ENCODE measurements at places on chromosomes 7 and 10.
A peak's percentile ranks its signal among the peaks of the same experiment; 100 is the strongest.

- DNase-seq, result no peak
Observed at GRCh38 chr7:55246171-55246570, 119.0 kb upstream of the LANCL2 start.

GRCh38 chr10:118882741-118883140, 128.0 kb upstream of the CACUL1 start:
- DNase-seq, result no peak

GRCh38 chr10:30387646-30388243, 38.7 kb upstream of the MTPAP start:
- DNase-seq, result no peak

GRCh38 chr7:149205690-149206381, 10.5 kb downstream of the ZNF282 start:
- no peak for DNase-seq

DNA sequence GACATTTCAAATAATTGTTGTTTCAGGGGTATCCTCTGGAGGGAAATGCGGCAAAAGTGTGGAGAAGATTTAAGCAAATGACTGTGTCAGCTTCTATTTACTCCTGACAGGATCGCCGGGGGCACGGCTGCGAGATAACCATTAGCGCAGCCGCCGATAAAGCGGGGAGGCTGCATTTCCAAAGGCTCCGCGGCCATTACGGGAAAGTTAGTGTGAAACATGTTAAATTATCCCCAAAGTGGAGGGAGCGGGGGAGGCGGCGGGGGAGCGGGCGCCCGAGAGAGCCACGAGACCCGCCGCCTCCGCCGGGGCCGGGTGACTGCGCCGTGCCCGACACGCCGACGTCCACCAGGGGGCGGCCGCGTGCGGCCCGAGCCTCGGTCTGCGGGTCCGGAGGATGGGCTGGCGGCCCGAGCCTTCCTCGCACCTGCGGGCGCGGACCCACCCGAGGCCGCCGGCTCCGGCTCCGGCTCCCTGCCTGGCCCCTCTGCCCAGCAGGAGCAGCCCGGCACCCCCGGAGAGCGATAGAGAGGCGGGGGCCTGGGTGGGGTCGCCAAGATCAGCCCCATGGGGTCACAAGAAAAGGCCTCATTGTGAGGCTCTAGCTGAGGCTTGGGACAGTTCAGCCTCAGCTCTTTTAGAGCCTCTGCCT, 74.4 kb upstream of the PAX2 start:
- peak; percentile 45 for DNase-seq

DNA sequence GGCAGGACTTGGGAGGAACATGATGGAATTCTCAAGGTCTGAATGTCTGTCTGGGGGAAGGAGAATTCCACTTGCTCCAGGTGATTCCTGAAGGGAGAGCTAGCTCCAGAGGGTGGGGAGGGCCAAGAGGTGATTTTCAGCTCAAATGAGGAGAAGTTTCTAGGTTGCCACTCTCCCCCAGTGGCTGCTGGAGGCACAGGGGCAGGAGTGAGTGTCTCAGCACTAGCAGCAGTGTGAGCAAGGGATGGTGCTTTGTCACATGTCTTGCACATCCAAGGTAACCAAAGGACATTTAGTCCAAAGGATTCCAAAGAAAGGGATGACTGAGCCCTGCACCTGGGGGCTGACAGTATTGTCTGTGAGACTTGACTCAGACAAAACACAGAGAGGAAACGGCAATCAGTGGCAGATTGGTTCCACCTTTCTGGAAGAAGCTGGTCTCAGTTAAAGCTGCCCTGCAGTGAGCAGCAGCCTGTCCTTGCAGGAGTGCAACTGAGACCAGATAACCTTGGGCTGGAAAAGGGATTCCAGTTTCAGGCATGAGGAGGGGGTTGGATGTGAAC, 51.2 kb upstream of the PCBD1 start:
- no peak for DNase-seq

DNA sequence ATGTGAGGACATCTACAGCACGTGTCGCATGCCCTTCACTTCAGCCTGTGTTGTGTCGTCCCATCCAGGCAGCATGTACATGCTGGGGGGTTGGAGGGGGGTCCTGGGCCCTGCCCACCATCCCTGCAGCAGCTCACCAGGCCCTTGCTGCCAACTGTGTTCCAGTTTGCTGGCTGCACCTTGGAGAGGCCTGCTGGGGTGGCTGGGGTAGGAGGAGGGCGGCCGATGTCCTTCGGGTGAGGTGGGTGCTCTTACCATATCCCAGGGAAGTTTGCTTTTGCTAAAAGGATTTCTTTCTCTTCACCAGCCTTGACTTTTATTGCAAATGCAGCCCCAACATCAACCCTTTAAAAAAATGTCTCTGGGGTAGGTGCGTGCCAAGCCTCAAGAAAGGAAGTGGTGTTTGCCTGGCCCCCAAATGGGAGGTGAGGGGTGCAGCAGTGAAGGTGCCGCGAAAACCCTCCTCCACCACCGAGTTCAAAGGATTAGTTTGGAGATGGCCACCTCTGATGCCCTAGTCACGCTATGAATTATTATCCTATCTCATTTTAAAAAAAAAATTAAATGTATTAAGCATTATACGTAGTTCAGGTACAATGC, 165.8 kb upstream of the KLF6 start:
- DNase-seq, result no peak

- DNase-seq, result no peak
Observed at GRCh38 chr10:72081210-72081609, 7.1 kb downstream of the SPOCK2 start.

DNA sequence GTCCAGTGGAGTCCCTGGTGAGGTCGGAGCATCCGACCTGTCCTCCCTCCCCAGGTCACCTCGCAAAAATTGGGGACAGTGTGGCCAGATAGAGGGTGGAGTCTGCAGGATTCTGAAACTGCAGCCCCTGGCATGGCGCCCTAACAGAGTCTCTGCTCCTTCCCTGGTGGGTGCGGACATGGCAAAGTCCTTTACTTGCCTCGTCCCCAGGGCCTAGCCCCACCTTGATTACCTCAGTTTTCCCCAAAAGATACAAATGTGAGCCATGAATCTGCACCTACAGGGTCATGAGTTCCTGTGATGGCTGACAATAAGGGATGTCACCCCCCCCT, 47.7 kb downstream of the NPVF start:
- no peak for DNase-seq

GRCh38 chr10:97825020-97825760, 24.5 kb upstream of the GOLGA7B start:
- DNase-seq, result no peak

DNA sequence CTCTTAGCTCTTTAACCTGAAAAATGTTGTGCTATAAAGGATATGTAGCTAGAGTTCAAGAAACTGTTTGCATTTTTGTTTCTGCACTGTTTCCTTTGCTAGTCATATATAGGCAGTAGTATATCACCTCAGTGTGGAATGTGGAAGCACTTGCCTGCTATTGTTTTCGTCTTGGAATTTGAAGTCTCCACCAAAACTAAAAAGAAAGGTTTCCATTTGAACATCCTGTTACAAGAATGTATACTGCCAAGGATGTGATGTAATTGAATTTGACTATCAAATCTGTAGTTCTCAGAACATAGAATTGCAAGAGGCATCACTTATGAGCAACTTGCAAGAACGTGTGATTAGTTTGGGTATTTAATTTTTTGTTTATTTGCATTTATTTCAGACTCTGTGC, 51.1 kb upstream of the MEOX2 start:
- no peak for DNase-seq

GRCh38 chr10:123840714-123841113, 50.9 kb downstream of the CPXM2 start:
- DNase-seq, result no peak

DNA sequence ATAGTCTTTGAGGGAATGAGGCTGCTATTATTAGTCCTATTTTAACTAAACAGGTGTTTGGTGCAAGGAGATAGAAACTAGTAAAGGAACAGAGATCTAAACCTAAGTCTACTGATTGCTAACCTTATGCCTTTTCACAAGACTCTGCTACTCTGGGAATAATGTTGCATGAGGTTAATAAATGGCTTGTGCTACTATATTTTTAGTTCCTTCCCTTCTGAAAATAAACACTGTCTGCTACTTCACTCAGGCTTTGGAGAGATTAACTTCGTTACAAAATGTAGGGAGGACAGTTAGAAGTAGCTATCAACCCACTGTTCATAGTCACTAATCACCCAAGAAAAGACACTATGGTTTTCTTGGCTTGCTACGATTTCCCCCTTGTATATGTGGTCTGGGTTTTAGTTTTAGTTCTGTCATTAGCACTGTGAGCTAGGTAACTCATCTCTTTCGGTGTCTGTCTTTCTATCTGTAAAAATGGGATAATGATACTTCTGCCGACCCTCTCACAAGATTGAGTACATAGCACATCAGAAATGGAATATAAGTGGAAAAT, 296.2 kb downstream of the LRRTM3 start:
- DNase-seq, result no peak

DNA sequence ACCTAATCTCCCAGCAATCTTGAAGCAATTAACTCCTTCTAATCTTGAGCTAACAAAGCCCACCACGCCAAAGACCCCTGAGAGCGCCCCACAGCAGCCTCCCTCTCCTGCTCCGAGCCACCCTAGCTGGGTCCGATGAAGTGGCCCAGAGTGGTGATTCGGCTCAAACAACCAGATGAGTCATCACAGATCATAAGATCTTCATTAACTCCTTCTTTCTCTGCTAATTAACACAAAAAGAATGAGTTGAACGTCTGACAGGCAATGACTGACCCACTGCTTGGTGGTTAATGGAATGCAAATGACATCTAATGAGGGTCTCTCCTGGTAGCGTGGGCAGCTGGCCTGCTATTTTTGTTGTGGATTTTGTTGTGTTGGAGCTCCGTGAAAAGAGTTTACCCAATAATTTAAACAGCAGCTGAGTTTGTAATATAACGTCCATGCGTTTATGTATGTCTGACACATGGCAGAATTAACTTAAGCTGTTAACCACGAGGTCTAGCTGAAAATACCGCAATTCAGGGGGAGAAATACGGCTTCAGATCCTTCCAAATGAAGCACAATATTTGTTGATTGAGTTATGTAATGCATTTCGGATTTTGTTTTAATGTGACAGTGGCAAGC, 161.4 kb downstream of the RAB11FIP2 start:
- DNase-seq, result no peak

GRCh38 chr10:35872671-35873070, 230.6 kb upstream of the FZD8 start:
- no peak for DNase-seq

- DNase-seq, result no peak
Observed at GRCh38 chr10:107540981-107541380, 376.5 kb upstream of the SORCS1 start.

GRCh38 chr10:89421018-89421476, 6.7 kb downstream of the IFIT5 start:
- DNase-seq, result no peak

- DNase-seq, result no peak
Observed at GRCh38 chr7:99949645-99950228, 20.3 kb upstream of the GJC3 start.

- DNase-seq, result no peak
Observed at GRCh38 chr10:37684765-37685164, 172.6 kb downstream of the ZNF248 start.

DNA sequence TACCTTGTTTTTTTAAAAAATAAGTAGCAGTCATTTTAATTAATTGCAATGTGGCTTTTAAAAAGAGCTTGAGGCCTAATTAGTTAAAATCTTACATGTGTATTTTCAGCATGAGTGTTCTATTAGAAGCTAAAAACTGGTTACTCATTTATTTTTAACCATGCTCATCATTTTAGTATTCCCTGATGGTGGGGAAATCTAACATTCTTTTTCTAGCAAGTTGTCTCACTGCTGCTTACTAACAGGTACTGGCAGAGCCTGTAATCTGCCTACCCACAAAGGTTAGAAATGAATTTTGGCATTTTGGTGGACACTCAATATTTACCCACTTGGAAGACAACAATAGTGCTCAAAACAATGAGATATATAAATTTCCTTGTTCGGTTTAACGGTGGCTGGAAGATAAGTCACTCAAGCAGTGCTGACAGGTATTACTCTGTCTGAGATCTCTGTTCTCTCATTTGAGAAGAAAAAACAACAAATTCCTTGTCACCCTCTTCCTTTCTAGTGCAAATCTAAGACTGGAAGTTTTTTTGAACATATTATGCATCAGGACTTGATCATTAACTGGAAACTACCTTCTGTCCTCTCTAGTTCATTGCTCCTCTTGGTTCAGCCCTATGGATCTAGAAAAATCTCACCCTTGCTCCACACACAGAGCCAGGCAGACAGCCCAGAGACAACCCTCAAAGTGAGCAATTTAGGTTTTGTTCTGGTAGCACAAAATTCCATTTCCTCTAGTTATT, 83.3 kb downstream of the VWDE start:
- no peak for DNase-seq
